ENCODE measurements at places on chromosomes 1 and 21.

DNA sequence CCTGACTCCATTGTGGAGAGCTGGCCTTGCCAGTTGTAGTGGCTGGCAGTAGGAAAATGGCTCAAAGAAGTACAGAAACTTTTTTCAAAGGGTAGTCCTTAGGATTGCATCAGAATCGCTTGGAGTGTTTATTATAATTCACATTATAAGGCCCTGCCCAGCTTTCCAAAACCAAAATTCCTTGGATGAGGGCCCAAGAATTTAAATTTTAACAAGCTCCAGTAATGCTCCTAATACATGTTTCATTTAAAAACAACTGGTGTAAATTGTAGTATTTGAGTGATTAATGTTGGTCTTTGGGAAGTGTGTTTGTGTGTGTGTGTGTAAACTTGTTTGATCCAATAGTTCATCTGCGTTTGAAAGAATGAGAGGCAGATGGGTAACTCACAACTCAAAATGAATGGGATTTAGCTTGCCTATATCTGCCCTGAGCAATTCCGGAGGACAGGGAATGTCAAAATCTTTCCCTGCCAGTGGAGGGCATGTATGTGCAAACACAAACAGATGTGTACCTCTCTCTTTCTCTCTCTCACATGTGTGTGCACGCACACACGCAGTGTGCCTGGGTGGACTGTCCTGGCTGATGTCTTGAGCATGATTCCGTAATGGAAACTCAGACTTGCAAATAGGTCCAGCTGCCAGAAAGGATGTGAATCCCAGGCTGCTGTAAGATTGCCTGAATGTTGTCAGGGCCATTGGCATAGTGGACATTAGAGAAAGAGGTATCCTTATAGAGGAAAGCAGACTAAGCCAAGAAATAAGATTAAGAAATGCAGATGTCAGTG lies 293.1 kb downstream of the LMX1A start:
- no peak for DNase-seq

GRCh38 chr21:46119144-46119636 lies 21.3 kb downstream of the COL6A2 start:
- no peak for DNase-seq

DNA sequence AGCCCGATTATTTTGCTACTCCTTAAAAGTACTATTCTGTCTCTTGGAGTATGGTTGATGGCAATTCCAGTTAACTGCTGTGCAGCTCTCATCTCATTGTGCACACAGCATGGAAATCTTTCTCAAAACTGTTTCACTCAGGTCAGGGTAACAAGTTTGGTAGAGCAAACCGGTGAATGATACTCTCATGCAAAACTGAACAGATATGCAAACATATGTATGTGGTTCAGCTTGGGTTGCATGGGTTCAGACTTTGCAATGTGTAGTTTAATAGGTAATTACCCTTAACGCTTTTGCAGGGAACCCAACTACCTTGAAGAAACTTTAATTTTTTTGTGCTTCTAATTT lies 2.2 kb downstream of the GADD45A start:
- no peak for DNase-seq

DNA sequence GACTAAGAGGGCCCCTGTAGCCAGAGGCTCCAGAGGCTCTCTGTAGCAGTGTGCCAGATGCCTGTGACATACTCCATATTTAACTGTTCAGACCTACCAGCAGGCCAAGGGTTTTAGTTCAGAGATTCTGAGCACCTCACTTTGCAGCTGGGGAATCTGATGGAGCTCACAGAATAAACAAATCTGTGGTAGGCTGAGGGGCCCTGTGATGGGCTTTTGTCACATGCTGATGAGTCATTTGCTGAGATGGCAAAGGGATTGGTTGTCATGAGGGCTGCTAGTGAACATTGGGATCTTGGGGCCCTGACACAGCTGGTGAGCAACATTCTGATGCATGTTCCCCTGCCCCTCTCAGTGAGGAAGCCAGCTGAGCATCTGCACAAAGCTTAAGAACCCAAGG lies 482.2 kb downstream of the CAMTA1 start:
- DNase-seq: no peak

- no peak for DNase-seq
These were observed 19.2 kb downstream of the ETV3 start for GRCh38 chr1:157119008-157119407.

DNA sequence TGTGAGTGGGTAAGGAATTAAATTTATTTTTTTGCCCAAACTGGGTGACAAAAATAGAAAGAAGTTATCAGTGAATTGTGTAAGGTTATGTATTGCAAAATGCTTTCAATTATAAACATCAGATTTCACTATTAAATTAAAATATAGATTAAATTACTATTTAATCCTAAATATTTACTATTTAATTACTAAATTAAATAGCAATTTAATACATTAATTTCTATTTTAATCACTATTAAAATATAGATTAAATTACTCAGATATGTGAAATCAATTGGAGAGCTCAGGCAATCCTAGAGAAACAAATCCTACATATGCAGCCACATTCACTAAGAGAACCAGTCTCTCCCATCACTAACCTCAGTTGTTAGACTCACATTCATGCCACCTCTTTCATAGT lies 2075.8 kb downstream of the MRPL39 start:
- DNase-seq: no peak

GRCh38 chr1:108878678-108879077 lies 1.9 kb downstream of the GPSM2 start:
- DNase-seq: no peak

- no peak for DNase-seq
These were observed 34.7 kb downstream of the RGS5 start for GRCh38 chr1:163168053-163168452.

DNA sequence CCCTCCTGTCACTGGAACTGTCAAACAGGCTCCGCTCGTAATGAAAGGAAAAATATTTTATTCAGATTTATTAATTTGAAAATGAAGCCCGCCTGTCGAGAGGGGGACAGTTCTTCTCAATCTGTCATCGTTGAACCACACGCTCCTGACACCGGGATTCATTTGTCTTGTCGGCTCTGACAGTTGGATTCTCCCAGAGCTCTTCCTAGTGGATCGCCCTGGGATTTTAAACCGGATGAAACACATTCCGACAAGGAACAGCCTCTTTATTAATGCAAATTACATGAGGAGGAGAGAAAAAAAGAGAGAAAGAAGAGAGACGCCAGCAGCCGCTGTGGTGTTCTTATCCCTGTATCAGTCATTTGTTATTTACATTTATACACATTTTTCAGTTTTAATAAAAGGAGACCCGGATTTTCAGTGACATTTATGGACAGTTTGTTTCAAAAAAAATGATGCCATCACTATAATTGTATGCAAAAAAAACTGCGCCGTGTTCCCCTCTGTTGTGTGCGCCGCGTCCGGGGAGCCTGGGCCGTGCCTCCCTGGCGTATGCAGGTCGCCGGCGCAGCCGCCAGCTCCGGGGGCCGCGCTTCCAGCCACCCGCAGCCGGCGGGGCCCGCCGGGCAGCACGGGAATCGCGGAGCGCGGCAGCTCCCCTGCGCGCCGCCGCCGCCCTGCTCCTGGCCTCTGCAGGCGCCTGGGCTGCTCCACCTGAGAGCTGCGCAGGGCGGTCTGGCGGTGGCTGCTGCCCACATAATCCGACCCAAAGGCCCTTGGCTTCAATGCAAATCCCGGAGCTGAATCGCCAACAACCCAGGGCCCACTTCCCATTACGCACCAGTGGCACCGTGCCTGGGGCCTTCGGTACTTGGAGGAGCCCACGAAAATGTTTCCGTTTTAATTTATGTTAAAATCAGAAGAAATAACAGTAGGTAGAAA lies 237.9 kb upstream of the PBX1 start:
- no peak for DNase-seq

- no peak for DNase-seq
These were observed 77.0 kb downstream of the IARS2 start for GRCh38 chr1:220170836-220171526.

GRCh38 chr1:150126811-150127210 lies 22.9 kb upstream of the PLEKHO1 start:
- DNase-seq: no peak

GRCh38 chr1:99843760-99844159 lies 6.4 kb upstream of the AGL start:
- no peak for DNase-seq

DNA sequence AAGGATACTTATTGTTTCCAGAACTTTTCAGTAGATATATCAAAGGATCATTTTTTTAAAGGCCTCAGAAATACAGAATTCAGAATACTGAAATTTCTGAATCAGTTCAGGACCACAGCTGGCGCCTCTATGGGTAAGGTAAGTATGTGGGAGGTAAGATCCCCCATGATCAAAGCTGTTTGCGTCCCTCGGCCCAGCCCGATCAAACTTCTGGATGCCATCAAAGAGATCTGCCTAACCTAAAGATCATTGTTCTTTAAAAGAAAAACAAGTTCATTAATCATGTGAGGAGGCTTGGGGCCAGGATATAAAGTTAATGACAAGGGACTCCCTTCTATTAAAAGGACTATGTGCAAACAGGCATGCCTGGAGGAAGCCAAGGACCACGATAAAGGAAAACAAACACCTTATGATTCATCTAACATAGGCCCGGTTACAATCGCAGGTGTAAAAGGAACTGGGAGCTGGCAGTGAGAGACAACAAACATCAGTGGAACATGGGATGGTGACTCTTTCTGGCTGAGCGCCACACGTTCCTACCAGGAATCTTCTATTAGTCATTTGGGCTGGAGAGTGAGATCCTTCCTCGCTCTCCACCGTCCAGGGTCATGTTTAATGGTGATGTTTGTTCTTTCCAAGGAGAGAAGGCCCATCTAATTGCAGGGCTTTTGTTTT lies 2.8 kb upstream of the BACE2 start:
- DNase-seq: no peak

- DNase-seq: no peak
These were observed 22.3 kb upstream of the HPCAL4 start for GRCh38 chr1:39713557-39713956.

GRCh38 chr1:20574686-20575540 lies 14.0 kb upstream of the CDA start:
- no peak for DNase-seq

DNA sequence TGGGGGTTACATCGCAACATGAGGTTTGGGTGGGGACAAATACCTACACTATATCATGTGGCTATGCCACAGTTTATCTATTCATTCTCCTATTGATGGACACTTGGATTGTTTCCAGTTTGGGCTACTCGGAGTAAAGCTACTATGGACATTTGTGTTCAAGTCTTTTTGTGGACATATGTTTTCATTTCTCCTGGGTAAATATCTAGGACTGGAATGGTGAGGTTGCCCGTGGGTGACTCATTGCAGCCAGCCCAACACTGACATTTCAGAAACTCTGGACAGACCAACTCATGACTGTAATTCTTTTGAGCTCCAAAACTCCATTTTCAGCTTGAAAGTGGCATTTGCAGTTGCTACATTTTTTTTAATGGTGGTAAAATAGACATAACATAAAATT lies 82.7 kb downstream of the KAZN start:
- DNase-seq: no peak

GRCh38 chr1:170670802-170671628 lies 7.1 kb downstream of the PRRX1 start:
- no peak for DNase-seq

GRCh38 chr1:82621076-82621475 lies 820.3 kb downstream of the ADGRL2 start:
- no peak for DNase-seq
